ENCODE measurements at places on chromosomes 3 and 15.

DNA sequence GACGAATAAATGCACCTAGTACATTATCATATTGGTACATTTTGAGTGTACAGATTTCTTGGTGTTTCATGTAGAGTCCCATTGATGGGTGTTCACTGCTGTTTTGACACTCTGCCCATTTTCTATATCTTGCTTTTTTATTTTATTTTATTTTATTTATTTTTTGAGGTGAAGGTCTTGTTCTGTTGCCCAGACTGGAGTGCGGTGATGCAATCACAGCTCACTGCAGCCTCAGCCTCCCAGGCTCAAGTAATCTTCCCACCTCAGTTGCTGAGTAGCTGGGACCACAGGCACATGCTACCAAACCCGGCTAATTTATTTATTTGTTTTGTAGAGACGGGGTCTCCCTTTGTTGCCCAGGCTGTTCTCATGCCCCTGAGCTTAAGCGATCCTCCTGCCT is 44.2 kb downstream of the DNAJC13 start:
- DNase-seq = no peak

DNA sequence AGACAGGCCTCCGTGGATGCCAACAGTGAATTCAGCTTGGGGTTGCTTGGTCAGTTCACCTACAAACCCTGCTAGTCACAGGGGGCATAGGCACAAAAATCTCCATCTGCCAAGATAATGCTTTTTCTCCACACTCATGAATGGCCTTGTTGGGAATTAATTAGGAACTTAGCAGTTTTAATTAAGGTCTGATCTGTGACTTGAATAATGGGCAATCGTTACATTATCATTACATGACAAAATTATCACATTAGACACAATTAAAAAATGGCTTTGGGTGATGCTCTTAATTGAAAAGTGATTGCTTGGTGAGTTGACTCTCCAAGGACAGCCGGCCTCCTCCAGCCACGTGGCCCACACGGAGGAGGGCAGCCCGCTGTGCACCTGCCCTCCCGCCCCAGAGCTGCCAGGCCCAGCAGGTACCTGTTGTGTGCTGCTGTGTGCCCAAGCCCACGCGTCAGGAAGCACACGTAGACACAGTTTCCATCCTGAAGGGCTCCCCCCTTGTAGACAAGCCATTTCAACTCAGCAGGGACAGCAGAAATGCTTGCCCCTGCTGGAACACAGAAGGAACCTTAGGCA is 274.2 kb downstream of the OCA2 start:
- DNase-seq = no peak

DNA sequence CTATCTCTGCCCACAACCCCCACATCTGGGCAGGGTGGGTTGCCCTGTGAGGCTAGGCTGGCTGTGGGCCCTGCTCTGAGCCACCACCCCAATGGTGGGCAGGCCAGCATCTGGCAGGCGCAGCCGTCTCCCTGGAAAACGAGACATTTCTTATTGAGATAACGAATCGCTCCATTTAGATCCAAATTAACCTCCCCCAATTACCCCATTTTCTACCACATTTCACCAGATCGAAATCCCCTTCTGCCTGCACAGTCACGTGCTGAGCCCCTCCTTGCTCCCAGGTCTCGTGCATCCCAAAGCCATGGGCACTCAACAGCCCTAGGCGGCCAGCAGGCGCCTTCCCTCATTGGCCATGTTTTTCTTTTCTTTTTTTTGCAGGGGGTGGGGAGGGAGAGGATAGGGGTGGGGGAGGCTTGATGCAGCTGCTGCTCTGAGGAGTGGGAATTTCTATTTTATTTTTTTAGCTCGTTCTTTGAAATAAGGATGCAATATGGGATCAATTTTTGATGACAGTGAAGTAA is 53.0 kb upstream of the TMEM115 start:
- no peak for DNase-seq

- DNase-seq = no peak
These were observed 20.1 kb downstream of the CACNA2D2 start for GRCh38 chr3:50483374-50483773.

DNA sequence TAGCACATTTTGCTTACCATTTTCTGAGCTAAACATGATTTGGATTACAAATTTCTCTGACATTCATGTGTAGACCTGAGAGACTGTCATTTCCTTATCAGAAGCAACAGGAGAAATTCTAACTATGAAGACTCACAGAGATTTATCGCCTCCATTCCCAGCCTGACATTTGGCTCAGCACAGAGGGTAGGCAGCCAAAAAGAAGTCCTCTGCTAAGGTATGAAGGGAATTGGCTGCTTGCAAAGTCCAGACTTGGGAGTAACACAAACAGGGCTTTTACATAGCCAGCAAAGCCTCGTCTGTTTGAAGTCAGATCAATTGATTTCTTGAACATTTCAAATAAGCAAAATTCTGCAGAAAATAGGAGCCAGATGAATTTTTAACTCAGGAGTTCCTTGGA is 57.0 kb upstream of the CMSS1 start:
- DNase-seq = no peak

- no peak for DNase-seq
These were observed 275.8 kb downstream of the PLCL2 start for GRCh38 chr3:17160597-17160996.

DNA sequence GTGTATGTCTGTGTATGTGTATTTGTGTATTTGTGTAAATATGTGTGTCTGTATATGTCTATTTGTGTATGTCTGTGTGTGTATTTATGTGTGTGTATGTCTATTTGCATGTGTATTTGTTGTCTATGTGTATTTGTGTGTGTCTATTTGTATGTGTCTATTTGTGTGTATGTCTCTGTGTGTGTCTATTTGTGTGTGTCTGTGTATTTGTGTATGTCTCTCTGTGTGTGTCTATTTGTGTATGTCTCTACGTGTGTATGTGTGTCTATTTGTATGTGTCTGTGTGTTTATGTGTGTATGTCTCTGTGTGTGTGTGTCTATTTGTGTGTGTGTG is 30.4 kb downstream of the PTH1R start:
- no peak for DNase-seq

GRCh38 chr3:113825090-113825489 is 13.5 kb upstream of the GRAMD1C start:
- no peak for DNase-seq

GRCh38 chr3:18008706-18009368 is 266.4 kb upstream of the TBC1D5 start:
- DNase-seq = no peak

GRCh38 chr15:56948764-56949101 is 30.3 kb downstream of the TCF12 start:
- DNase-seq = no peak

DNA sequence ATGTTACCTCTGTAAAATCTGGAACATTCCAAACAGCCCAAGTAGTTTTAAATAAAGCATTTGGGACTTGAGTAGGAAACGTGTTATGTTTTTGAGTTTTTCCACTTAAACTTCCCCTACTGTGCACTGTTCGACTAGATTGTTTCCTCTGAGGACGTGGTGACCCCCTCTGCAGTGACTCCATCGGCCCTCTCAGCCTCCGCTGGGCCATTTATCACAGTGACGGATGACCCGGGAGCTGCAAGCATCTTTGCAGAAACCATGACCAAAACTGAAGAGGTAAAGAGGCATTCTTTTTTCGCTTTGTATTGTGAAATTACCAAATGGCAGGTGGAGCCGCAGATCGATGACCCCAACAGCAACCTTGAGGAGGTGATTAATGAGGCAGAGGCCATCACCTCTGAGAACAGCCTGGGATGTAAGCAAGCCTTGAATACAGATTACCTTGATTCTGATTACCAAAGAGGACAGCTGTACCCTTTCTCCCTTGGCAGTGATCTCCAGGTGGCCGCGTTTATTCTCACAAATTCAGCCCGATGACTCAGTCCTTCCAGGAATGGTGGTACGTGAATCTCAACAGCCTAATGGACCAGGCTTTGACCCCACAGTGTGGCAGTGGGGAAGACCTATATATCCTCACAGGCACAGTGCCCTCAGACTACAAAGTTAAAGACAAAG is 79.1 kb upstream of the FAN1 start:
- DNase-seq = no peak

GRCh38 chr3:32575451-32576113 is 4.9 kb upstream of the DYNC1LI1 start:
- no peak for DNase-seq

DNA sequence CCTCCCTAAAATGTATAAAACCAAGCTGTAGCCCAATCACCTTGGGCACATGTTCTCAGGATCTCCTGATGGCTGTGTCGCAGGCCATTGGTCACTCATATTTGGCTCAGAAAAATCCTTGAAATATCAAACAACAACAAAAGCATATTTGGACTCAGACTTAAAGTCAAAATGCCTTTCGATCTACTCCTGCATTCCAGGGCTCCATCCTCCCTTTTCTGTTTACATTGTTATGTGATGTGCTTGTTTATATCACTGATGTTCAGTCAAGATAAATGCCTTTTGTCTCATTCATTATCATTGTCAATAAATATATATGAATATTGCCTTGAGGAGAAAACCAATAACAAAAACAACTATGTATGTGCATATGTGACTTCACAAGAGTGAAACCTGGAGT is 31.7 kb downstream of the HGD start:
- no peak for DNase-seq

- no peak for DNase-seq
These were observed 52.3 kb upstream of the BNIP2 start for GRCh38 chr15:59741274-59741906.

GRCh38 chr15:68300115-68300940 is 22.8 kb downstream of the FEM1B start:
- DNase-seq = no peak

DNA sequence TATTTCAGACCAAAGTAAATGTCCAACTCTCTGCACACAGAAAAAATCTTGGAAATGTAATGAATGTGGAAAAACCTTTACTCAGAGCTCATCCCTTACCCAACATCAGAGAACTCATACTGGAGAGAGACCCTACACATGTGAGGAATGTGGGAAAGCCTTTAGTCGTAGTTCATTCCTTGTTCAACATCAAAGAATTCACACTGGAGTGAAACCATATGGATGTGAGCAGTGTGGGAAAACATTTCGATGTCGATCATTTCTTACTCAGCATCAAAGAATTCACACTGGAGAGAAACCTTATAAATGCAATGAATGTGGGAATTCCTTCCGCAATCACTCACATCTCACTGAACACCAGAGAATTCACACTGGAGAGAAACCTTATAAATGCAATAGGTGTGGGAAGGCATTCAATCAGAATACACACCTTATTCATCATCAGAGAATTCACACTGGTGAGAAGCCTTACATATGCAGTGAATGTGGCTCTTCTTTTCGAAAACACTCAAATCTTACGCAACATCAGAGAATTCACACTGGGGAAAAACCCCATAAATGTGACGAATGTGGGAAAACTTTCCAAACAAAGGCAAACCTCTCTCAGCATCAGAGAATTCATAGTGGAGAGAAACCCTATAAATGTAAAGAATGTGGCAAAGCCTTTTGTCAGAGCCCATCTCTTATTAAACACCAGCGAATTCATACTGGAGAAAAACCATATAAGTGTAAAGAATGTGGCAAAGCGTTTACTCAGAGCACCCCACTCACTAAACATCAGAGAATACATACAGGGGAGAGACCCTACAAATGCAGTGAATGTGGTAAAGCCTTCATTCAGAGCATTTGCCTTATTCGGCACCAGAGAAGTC is 8.0 kb upstream of the ZNF501 start:
- DNase-seq = no peak

DNA sequence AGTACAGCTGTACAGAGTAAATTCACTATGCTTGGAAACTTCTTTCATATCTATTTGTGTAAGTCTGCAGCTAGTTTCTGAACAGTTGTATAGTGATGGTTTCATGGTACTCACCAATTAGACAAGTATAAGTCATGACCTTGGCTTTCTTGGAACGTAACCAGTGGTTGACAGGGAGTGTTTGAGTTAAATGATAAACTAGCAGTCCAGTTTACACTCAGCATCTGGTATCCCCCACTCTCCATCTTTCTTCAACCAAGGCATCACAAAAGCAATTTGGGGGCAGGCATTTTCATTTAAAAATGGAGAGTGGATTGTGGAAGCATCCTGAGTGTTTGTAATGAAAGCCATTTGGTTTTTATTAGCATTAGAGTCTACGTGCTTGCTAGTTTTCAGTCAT is 26.0 kb downstream of the MME start:
- DNase-seq = no peak

DNA sequence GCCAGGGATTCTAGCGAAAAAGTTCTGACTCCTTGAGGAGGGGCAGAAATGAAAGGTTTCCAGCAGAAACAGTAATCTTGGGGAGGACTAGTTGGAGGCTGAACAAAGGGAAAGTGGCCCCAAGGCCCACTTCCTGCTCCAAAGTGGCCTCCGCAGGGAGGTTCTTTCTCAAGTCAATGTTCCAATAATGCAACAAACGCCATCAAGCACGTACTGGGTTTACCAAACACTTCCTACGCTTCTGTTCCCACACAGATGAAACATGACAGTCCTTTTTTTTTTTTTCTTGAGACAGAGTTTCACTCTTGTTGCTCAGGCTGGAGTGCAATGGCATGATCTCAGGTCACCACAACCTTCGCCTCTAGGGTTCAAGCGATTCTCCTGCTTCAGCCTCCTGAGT is 9.6 kb upstream of the RCCD1 start:
- no peak for DNase-seq

DNA sequence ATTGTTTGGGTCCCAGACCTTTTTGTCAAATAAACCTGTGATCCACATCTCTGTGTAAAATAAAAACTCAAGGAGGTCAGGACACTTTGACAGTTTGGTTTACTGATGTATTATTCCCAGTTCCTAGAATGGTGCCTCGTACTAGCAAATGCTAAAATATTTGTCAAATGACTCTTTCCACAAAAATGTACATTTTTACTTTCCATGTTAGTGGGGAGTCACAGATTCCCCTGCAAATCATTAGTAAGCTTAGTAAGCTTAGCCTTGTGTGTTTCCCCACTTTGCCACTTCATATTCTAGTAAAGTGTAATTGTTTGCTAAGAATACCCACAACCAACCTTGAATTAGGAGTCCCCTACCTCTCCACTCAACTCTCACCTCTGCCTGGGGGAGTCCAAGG is 2.4 kb upstream of the MAGI1 start:
- no peak for DNase-seq

- no peak for DNase-seq
These were observed 152.1 kb downstream of the KLF13 start for GRCh38 chr15:31478702-31479221.

GRCh38 chr3:88113311-88114162 is 36.2 kb upstream of the C3orf38 start:
- peak; percentile 23 for DNase-seq

GRCh38 chr15:76289582-76289981 is 21.7 kb downstream of the ETFA start:
- DNase-seq = no peak
